ENCODE measurements at places on chromosomes 7 and 10. TPM values are rescaled to one million over a fixed set of nuclear protein-coding genes. Genes with fewer than 3 reads are reported as not detected.

DNA sequence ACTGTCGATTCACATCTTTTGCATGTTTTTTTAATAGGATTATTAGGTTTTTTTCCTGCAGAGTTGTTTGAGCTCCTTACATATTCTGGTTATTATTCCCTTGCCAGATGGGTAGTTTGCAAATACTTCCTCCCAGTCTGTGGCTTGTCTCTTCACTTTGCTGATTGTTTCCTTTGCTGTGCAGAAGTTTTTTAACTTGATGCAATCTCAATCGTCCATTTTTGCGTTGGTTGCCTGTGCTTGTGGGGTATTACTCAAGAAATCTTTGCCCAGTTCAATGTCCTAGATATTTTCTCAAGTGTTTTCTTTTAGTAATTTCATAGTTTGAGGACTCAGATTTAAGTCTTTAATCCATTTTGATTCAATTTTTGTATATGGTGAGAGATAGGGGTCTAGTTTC lies 95.4 kb downstream of the TBXAS1 start:
- H3K4me3 ChIP-seq = no peak overlapping the region
- no peaks in the 10 kb centered on the region for H3K36me3 ChIP-seq
- H3K4me1 ChIP-seq = no peaks in the 10 kb centered on the region
- no peaks in the 10 kb centered on the region for H3K27me3 ChIP-seq

GRCh38 chr7:18866359-18867036 lies 250.9 kb downstream of the TWIST1 start:
- H3K36me3 ChIP-seq = no peaks in the 10 kb centered on the region
- peak; percentile 44 for DNase-seq
- no peak overlapping the region for H3K4me3 ChIP-seq

- no peaks in the 10 kb centered on the region for H3K27me3 ChIP-seq
- peaks cover 7% of the 10 kb centered on the region for H3K36me3 ChIP-seq
- no peaks in the 10 kb centered on the region for H3K4me1 ChIP-seq
- no peak overlapping the region for H3K4me3 ChIP-seq
- DNase-seq = no peak
Observed at GRCh38 chr10:49837051-49837478, 74.9 kb upstream of the OGDHL start.

DNA sequence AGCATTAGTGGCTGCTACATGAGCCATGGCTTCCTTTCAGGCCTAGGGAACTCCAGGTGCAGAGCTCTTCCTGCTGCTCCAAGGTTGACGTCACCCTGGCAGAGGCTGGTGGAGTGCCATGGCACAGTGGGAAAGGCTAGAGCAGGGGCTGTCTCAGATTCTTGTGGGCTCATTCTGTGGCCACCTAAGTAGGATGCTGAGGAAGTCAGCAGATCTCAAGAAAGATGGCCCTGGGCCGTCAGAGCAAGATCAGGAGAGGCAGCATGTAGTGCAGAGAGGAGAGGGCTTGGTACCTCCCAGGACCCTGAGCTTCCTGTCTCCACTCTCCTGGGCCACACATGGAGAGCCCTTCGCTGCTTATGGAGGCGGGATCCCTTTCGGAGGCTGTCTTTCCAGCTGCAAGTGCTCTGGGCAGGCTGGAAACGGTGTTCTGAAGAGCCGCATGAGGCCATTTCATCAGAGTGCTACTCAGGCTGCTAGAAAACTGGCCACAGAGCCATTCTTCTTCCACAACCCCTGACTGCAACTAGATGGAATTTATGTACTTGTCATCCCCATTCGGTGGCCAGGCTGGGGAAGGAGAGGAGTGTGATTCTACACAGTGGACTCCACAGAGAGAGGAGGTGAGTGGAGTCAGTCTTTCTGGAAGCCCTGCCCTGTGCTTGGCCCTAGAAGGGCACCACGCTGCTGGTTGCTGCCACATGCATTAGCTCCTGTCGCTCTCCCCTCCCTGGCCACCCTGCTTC lies 304.2 kb downstream of the RPS24 start:
- no peak overlapping the region for H3K27ac ChIP-seq
- H3K27me3 ChIP-seq = no peaks in the 10 kb centered on the region
- DNase-seq = no peak
- H3K4me3 ChIP-seq = no peak overlapping the region
- no peaks in the 10 kb centered on the region for H3K4me1 ChIP-seq

GRCh38 chr7:25395976-25396375 lies 167.7 kb upstream of the NPVF start:
- H3K27me3 ChIP-seq = no peaks in the 10 kb centered on the region
- no peak for DNase-seq
- no peak overlapping the region for H3K4me3 ChIP-seq
- no peaks in the 10 kb centered on the region for H3K36me3 ChIP-seq

DNA sequence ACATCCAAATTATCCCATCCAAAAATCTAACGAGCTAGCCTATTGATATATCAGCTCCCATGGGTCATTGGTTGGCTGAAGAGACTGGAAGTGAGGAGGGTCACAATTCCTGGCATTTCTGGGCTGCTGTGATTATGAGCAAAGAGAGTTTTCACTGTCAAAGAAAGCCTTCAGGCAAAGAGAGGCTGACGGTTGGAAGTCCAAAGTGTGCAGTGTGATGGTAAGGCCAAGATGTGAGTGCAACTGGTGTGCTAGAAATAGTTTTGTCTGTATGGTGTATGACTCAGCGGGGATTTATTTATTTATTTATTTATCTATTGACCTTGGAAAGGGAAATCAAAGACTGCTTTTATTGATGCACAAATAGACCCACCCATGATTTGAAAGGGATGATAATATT lies 75.0 kb downstream of the AASS start:
- H3K4me3 ChIP-seq = no peak overlapping the region
- no peaks in the 10 kb centered on the region for H3K4me1 ChIP-seq

- no peaks in the 10 kb centered on the region for H3K4me1 ChIP-seq
- no peak overlapping the region for H3K27ac ChIP-seq
- no peak for DNase-seq
- peaks cover 4% of the 10 kb centered on the region for H3K27me3 ChIP-seq
Observed at GRCh38 chr7:97305589-97305988, 188.1 kb downstream of the SDHAF3 start.

OR2A14 gene
- not detected for total RNA-seq

- no peak overlapping the region for H3K4me3 ChIP-seq
- H3K27ac ChIP-seq = no peak overlapping the region
- H3K36me3 ChIP-seq = no peaks in the 10 kb centered on the region
- H3K27me3 ChIP-seq = no peaks in the 10 kb centered on the region
Observed at GRCh38 chr7:41475801-41476459, 227.0 kb downstream of the INHBA start.

DNA sequence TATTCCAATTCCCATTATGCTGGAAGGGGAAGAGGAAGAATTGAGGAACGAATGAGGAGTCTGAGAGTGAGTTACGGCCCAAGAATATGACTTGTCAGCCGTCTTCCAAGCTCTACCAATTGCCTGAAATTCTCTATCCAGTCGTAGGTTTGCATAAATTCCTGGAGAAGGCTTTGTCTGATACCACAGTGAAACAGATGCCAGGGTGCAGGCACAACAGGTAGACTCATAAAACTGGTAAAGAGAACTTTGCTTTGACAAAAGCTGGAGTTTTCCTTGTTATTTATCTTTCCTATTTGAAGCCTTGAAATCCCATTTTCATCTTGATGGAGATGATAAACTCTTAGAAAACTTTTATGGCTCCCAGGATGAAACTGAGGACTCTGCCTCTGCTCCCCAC lies 251.2 kb downstream of the KCNMA1 start:
- H3K27me3 ChIP-seq = no peaks in the 10 kb centered on the region
- no peak for DNase-seq
- H3K4me1 ChIP-seq = peaks cover 25% of the 10 kb centered on the region
- no peak overlapping the region for H3K27ac ChIP-seq
- H3K4me3 ChIP-seq = no peak overlapping the region

DNA sequence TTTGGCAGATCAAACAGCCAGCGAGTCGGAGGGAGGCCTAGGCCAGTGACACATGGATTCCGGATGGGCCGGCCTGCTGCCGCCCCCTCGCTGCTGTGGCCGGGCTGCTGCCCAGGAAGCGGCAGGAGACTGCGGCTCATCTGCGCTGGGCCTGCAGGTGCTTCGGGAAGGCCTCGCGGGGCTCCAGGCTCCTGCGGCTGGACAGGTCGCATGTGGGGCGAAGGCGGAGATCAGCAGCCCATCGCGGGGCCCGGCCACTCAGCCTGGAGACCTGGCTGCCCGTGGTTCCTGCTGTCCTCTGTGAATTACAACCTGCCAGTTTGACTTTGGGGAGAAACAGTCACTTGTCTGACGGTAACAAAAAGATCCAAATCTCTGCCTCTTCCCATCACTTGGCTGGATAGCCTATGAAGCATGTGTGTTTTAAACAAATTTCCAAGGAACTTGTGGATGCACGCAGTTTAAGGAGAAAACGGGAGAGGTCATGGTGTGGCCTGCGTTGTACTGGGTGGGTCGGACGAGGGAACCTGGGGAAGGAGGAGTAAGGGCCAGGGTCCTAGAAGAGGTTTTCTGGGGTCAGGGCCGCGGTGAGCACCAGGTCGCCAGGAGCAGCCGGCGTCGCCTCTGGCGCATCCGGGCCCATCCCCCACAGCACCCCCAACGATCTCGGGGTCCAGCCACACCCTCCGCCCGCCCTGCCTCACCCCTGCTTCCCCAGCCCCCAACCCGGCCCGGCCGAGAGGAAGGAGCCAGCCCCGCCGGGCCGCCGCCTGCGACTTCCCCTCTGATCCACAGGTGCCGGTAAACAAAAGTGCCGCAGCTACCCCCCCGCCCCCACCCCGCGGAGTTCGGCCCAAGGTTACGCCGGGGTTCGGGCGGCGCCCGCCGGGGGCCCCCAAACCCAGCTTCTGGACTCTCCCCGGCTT lies 1.6 kb downstream of the SPOCK2 start:
- H3K4me1 ChIP-seq = 0 out of 2 replicates have a peak, but pooled peaks cover 3% of the 10 kb centered on the region
- H3K27me3 ChIP-seq = no peaks in the 10 kb centered on the region
- no peaks in the 10 kb centered on the region for H3K36me3 ChIP-seq
- no peak overlapping the region for H3K27ac ChIP-seq
